ENCODE measurements at places on chromosomes 1 and 21.

DNA sequence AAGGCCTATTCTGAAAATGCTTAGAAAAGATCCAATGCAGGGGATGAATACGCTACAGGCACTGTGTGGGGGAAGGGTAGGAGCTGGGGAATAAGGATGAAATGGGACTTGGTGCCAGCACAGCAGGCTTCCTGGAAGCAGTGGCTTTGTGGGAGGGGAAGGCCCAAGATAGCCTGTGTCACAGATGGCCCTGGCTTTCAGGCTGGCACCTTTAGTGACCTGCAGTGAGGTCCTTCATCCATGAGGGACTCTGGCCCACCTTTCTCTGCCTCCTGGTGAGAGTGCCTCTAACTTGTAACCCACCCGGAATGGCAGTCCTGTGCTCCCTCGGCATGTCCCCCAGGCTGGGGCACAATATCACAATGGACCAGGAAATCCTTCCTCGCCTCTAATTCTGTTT, 919 bp downstream of the CHI3L1 start:
- no peak for DNase-seq

DNA sequence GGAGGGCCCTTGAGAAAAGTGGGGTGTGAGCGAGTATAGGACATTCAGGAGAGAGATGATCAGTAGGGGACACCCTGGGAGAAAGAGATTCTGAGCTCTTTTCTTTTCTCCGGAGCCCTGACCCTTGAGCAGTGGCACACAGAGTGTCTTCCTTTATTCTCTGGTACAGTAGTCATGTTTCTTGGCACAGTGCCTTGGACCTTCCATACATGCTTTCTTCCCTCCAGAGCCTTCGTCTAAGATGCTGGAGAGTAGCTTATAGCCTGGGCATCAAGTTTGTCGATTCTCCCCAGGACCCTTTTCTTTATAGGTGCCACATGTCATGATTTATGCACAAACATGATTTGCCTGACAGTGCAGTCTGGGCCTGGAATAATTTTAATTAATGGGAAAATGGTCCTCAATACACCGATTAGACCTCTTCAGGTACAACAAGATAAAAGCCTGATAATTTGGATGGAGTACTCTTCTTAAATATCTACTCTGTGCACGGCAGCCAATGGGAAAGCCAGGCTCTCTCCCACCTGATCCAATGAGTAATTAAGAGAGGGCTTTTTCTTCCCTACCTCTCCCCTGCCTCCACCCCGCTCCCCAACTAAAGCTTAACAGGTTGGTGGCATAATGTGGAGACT, at the start of gene TBX19:
Gene TBX19 (plus strand): TSS at position 582 of the 632 bp plus-strand sequence. CDS start 214 bp downstream, outside the sequence.
- no peak for DNase-seq

DNA sequence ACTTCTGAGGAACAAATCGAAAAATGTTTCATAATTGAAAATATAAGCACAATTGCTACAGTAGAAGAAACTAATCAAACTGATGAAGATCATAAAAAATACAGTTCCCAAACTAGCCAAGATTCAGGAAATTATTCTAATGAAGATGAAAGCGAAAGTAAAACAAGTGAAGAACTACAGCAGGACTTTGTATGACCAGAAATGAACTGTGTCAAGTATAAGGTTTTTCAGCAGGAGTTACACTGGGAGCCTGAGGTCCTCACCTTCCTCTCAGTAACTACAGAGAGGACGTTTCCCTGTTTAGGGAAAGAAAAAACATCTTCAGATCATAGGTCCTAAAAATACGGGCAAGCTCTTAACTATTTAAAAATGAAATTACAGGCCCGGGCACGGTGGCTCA, 30.6 kb downstream of the IFNAR1 start:
- DNase-seq: no peak

- DNase-seq: no peak
Observed at GRCh38 chr1:5750186-5751162, 241.8 kb downstream of the NPHP4 start.

DNA sequence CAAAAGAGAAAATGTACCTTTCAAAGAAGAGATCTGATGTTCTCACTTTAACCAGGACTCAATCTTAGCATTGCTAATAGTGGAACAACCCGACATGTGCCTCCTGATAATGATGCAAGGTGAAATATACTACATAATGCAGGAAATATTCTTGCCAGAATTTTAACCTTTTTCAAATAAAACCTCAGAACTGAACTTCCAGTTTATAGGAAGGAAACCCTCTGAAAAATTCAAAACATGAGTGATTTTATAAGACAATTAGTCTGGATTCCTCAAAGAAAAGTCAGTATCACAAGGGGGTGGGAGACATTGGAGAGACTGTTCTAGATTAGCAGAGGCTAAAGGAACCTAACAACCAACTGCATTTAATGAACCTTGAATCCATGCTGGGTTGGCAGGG, 18.1 kb downstream of the AHCYL1 start:
- no peak for DNase-seq

GRCh38 chr1:154956544-154956941, 644 bp upstream of the PBXIP1 start:
- no peak for DNase-seq

- no peak for DNase-seq
Observed at GRCh38 chr21:26011292-26011940, 159.2 kb downstream of the APP start.

DNA sequence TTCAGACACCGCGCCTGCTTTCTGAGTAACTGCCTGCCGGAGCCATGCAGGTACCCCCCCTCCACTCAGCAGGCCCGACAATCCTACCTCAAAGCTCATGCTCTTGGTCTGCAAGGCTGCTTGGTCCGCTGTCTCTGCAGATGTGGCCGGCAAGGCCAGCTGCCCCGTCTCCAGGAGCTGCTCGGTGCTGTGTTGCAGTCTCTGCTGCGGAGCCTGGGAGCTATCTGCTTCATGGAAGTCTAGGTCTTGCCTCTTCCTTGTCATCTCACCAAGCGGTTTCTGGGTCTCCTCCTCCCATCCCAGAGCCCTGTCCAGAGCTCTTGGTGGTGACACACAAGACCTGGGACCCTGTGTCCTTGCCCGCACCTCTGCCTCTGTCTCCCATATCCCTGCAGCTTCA, 24.0 kb upstream of the GNPAT start:
- DNase-seq: no peak

DNA sequence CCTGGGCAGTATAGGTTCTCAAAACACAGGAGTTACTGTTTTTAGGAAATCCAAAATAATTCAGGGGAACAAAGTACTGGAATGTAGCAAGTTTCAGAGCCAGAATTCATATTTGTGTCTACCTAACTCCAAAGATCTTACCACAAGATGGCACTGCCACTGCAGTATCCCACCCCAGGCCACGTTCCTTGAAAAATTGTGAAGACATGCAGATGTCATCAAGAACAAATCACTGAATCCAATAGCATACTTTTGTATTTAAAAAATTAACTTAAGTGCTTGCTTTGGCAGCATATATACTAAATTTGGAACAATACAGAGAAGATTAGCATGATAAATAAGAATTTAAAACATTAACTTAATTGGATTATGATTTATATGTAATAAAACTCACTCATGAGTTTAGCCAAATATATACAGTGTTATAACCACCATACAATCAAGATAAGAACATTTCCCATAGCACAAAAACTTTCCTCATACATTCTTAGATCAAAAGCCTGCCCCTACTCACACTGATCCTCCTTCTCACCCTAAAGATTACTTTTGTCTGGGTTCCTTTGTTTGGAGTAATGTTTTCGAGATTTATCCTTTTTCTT, 209.9 kb downstream of the FAF1 start:
- peak; percentile 14 for DNase-seq

DNA sequence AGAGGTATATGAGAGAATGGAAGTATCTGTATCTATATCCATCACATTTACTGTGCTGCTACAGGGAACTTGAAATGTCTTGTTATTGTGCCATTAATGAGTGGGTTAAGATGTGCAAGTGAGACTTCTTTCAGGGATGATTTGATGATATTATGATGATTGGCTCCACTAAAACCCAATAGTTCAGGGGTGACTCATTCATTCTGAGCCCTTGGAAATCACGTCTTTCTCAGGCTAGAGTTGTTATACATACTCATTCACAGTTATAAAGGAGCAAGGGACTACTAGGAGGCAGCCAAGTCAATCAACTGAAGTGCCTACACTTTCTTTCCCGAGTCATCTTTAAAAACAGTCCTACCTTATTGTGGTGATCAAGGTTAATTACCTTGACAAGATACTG, 1109.8 kb upstream of the B3GALT2 start:
- no peak for DNase-seq

DNA sequence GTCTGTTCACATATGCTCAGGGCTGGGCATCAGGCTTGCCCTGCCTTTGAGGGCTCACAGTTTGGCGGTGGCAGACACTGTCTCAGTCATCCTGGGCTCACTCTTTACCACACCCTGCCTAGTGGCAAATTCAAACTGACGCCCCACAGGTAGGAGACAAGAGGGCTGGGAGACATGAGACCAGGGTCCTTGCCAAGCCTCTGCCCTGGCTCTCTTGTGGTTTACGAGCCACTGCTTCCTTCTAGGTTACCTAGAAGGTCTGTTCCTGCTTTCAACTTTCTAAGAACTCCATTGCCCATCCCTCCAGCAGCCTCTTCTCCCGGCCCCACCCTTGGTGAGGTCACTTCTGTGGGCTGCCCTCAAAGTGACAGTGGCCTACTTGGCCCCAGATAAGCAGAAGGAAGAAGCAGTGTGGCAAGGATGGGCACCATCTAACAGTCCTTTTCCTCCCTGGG, 10.5 kb downstream of the KIF21B start:
- DNase-seq: no peak

- peak; percentile 85 for DNase-seq
Observed at GRCh38 chr1:204565617-204566582, 49.7 kb downstream of the MDM4 start.

DNA sequence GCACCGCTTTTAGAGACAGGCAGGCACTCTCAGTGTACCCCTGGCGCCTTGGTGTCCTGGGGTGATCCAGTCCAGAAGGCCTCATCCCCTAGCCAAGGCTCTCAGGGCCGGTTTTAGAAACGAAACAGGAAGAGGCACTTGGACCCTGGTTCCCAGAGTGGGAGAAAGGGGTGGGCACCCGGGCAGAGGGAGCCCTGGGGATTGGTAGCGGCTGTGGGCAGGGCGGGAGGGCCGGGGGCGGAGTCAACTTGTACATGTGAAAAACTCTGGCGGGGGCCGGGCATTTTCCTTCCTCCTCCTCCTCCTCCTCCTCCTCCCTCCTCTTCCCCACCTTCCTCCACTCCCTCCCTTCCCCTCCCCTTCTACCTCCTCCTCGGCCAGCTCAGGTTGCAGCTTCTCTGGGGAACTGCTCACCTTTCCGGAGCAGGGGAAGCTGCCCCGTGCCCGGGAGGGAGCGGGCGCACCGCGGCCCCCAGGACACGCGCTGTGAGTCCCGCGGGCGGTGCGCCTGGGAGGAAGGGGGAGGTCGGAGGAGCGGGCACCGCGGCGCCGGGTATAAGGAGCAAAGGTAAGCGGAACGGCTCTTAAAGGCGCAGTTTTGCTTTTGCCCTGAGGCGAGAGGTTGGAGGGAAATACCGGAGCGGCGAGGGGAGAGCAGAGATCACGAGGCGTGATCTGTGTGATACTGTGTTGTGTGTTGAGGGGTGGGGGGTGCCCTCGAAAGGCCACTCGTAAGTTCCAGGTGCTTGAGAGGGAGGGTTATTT, at the start of gene CDK18:
Gene CDK18 (plus strand): TSS at position 359 of the 765 bp plus-strand sequence. CDS start 18,499 bp downstream, outside the sequence.
- peak; percentile 90 for DNase-seq

DNA sequence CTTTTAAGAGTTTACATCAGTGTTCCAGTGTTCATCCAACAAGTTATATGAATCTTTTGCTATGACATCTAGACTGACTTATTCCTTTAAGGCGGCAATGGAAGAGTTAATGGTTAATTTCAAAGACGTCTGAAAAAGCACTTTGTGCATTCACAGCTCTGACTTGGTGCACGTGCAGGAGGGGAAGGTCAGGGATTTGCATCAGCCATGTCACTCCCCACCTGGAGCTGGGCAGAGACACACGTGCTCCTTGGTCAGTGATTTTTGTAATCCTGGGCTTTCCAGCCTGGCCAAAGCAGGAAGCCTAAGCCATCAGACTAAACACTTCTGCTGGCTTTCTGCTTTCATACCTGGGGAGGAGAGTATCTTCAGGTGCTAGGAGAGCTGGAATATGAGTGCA, 96.3 kb downstream of the ST3GAL3 start:
- DNase-seq: no peak

- DNase-seq: no peak
Observed at GRCh38 chr1:61746813-61747212, 4.5 kb downstream of the PATJ start.

DNA sequence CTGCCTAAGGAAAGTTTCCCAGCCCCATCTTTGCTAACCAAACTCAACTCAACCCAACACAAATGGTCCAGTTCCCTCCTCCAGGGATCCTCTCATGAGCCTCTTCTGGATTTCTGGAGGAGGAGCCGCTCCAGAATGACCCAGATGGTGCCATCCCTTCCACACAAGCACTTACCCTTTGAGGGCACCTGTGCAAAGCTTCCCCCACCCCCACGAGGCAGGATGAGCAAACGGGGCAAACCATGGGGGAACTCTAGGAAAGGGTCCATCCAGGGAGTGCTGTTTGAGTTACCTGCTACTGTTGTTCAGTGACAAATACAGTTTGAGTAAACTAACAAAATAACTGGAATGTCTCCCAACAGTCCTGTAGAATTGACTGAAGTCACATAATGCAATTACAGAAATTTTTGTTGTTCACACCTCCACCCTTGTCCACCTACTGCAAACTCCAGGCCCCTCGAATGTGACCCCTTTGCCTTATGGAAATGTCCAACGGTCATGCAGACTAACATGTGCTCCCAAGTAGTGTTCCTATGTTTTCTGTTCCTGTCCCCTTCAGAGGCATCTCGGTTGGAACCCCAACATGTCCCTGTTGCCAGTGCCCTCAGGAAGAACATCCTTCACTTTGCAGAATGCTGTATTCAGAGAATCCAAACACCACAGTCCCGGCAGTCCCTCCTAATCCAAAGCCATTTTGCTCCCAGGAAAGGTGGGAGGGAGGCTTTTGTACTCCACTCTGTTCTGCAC, 160.1 kb downstream of the RRAGC start:
- no peak for DNase-seq

GRCh38 chr1:101497881-101498559, 261.2 kb downstream of the S1PR1 start:
- no peak for DNase-seq

GRCh38 chr1:46413596-46413985, 19.5 kb downstream of the FAAH start:
- no peak for DNase-seq

- no peak for DNase-seq
Observed at GRCh38 chr1:84277343-84278059, 24.0 kb upstream of the SAMD13 start.

DNA sequence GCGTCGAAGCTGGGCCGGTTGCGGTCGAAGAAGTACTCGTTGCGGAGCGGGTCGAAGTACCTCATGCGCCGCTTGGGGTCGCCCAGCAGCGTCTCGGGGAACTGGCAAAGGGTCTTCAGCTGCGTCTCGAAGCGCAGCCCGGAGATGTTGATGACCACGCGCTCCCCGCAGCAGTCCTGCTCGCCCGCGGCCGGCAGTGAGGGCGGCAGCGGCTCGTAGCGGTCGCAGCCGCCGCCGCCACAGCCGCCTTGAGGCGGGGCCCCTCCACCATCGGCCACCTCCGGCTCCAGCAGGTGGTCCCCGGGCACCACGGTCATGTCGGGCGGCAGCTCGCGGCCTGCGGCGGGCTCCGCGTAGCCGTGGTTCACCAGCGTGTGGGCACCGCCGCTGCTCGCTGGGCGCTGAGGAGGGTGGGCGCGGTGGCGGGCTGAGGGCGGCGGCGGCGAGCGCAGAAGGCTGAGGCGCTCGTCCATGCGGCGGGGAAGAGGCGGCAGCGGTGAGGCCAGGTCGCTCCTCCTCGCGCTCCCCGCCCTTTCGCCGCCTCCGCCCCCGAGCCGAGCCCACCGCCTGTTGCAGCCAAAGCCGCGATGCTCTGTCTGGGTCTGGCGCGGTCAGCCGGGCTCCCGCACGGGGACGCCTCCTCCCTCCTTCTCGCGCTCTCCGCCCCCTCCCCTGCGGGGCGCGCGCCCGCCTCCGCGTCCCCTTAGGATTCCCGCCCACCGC, at the start of gene KCNA3:
Gene KCNA3 (minus strand): TSS at position 604 of the 723 bp plus-strand sequence. CDS start 131 bp downstream, at position 473.
- peak; percentile 55 for DNase-seq

Measured in NCI-H146 (cell line).